ENCODE measurements at places on chromosomes 1 and 21.

DNA sequence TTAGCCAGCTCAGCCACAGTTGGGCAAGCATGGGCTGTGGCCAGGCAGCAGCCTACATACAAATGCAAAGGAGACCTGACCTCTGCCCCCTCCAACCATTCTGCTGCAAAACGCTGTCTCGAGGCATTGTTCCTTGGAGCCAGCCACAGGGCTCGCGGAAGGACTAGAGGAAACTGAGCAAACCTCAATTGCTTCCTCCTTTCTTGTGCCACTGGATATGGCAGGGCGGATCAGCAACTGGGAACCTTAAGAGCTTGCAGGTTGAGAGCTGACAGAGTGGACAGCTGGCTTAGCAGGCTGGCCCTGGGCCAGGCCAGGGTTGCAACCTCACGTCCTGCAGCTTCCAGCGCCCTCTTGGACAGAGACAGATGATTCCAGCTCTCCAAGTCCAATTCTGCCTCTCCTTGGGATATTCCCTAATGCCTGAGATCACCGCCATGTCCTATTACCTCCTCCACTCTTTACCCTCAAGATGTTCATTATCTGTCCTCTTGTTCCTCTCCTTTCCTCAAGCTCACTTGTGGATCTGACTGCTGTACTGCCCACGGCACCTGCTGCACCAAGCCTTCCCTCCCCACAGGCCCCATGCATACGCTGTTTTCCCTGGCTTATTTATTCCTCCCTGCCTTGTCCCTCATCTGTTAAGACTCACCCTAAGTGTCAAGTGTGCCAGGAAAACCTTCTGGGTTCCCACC lies 67.5 kb downstream of the SDC3 start:
- no peak for DNase-seq

DNA sequence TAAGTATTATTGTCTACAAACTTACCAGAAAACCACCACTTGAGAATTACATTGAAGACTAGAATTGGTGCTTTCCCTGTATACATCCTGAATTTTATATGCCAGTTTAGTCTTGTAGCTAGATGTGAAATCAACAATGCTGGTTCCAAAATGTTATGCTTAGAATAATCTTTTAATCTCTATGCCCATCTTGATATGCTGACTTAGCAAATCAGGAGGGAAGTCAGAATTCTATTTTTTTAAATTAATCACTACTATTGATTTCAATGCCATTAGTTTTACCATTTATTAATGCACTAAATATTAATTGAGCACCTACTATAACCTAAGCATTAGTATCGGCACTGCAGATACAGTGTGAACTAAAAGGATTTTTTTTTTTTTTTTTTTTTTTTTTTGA lies 641.6 kb upstream of the ADGRL4 start:
- no peak for DNase-seq

GRCh38 chr1:179129702-179130473 lies 48.0 kb downstream of the TOR3A start:
- no peak for DNase-seq

- DNase-seq = no peak
These were observed 19.4 kb downstream of the PRPF38A start for GRCh38 chr1:52423771-52424170.

DNA sequence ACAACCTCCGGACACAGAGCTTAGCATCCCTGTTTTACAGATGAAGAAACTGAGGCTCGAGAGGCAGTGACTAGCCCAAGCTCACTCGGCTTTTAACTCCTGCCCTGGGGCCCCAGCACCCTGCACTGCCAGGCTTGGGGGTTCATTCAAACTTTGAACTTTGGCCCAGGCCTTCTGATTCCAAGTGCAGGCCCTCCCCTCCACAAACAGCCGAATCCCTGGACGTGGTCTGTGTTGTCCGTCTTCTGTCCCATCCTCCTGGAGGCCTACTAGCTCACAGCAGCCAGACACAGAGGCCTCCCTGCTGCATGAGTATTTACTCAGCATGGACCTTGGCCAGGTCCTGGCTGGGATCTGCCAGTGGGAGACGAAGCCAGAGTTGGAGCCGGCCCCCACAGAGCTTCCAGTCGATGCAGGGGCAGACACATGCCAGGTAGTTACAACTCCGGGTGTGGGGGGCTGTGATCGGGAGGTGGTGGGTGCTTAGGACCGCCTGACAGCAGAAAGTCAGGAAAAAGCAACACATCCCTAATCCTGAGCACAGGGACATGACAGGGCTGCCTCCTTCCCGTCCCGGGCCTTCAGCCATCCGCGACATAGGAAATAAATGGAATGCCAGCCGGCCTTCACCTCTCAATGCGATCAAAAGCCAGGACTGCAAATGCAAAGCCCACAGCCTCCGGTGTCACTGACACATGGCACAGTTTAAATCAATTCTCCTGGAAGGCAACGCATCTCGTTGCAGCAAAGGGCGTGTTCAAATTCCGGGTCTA lies 7.4 kb downstream of the IFFO2 start:
- no peak for DNase-seq

GRCh38 chr1:93328809-93329760 lies 16.6 kb upstream of the DR1 start:
- DNase-seq = no peak

GRCh38 chr1:172977296-172978017 lies 73.3 kb downstream of the TNFSF18 start:
- no peak for DNase-seq

- DNase-seq = no peak
These were observed 1.9 kb upstream of the TMEM125 start for GRCh38 chr1:43267818-43268425.

- no peak for DNase-seq
These were observed 52.3 kb upstream of the DPH5 start for GRCh38 chr1:101077849-101078248.

DNA sequence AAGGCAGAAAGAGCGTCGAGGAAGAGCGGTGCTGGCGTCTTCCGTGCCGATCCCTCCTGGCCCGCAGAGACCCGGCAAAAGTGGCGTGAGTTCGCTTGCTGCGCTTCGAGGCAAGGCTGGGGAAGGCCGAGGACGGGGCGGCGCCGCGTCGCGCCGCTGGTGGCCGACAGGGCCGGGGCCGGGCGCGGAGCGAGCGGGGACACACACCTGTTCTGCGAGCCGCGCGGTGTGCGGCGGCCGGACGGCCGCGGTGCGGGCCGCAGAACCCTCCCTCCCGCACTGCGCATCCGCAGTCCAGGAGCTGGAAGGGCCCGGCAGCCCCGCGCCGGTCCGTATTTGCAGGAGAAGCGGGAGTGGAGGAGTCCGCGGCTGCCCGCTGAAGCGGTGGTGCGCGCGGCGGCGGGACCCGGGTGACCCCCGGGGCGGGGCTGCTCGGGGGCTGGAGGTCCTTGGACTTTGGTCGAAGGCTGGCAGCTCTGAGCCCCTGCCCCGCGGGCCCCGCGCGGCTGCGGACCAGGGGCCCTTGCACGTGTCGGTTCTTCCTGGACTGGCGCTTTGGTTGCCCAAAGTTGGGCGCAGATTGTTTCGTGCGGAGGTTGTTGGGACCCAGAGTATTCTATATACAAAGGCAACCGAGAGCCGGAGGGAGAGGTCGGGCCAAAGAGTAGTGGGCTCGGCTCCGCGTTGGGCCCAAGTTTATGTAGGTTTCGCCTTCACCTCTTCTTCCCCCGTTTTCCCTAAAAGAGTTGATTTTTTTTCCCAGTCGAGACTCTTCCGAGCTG lies 2.6 kb downstream of the RNF220 start:
- no peak for DNase-seq

DNA sequence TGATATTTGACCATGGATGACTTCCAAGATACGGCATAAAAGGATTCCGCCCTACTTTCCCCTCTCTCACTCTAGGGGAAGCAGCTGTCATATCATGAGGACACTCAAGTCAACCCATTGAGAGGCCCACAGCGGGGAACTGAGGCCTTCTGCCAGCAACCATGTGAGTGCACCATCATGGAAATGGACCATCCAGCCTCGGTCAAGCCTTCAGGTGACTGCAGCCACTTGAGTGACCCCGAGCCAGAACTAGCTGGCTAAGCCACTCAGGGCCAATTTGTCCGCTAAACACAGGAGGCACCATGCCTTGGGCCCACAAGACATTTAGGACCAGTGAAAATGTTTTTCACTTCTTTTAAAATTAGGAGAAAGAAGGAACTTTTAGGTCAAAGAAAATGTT lies 11.1 kb upstream of the GJB5 start:
- no peak for DNase-seq

GRCh38 chr1:8494681-8495080 lies 176.8 kb downstream of the SLC45A1 start:
- DNase-seq = no peak

DNA sequence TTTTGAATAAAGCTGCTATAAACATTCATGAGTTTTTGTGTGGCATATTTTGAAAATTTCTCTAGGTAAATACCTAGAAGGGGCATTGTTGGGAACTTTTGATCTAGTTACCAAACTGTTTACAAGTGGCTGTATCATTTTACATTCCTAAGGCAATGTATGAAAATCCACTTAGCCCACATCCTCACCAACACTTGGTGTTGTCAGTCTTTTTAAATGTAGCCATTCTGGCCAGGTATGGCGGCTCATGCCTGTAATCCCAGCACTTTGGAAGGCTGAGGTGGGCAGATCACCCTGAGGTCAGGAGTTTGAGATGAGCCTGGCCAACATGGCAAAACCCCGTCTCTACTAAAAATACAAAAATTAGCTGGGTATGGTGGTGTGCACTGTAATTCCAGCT lies 5.9 kb upstream of the KCNE2 start:
- DNase-seq = no peak

DNA sequence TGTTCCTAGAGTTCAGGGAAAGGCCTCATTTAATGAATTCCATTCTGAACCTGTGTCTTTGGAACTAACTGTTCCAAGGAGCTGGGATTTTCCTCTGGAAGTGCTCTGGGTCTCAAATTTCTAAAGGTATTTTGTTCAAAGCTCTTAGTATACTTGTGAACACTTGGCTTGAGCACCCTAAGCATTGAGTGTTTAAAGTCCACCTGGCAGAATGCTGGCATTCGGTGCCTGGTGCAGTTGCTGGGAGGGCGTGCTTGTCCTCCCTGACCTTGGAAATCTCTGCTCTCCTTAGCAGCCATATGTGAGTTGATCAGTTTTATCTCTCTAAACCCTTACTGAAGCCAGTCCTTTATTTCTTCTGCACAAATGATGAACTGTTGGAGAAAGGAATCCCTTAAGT lies 3.0 kb downstream of the MTARC2 start:
- DNase-seq = no peak

- DNase-seq = no peak
These were observed 137.0 kb downstream of the RASAL2 start for GRCh38 chr1:178230881-178231409.

GRCh38 chr1:40981691-40982448 lies 2.4 kb downstream of the CTPS1 start:
- DNase-seq = no peak

DNA sequence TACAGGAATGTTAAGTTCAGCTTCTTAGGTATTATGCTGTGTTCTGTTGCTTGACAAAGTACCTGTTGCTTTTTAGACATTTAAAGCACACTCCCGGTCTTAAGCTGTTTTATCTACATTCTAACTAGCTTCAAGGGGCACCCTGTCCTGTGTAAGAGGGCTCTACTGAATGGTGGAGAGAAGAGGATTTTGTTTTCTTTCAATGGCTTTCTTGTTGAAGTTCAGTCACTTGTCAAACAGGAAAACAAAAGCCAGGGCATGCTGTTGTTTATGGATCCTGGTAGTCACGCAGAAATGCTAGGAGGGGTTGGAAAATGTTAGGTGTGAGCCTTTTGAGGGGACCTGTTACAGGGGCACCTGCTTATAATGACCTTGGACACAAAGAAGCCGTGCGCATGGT lies 30.7 kb downstream of the PGM1 start:
- no peak for DNase-seq

DNA sequence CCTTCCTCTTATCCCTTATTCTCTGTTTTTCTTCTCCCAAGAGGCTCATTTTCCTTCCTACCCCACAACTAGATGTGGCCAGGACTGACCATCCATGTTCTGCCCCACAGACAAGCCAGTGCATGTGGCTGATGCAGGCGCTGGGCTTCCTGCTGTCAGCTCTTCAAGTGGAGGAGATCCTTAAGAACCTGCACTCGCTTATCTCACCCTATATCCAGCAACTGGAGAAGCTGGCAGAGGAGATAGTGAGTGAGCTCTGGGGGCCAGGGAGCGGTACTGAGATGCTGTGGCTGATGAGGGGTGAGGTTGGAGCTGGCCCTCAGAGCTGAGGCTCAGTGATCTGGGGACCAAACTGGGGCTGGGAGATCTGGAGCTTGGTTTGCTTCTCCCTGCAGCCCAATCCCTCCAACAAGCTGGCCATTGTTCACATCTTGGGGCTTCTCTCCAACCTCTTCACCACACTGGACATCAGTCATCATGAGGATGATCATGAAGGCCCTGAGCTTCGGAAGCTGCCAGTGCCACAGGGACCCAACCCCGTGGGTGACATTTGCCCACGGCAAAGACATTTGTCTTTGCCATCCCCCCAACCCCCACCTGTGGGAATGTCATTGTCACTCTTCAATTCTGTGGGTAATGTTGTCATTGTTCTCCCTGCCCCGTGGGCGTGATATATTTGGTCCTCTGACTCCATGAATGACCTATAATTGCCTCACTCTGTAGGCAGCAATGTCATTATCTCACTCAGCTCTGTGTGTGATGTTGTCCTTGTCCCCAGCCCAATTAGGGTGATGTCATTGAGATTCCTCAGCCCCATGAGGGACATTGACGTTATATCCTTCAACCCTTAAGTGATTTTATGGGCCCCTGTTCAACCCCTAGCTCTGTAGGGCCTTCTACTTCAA lies 11.2 kb upstream of the DPH2 start:
- no peak for DNase-seq

DNA sequence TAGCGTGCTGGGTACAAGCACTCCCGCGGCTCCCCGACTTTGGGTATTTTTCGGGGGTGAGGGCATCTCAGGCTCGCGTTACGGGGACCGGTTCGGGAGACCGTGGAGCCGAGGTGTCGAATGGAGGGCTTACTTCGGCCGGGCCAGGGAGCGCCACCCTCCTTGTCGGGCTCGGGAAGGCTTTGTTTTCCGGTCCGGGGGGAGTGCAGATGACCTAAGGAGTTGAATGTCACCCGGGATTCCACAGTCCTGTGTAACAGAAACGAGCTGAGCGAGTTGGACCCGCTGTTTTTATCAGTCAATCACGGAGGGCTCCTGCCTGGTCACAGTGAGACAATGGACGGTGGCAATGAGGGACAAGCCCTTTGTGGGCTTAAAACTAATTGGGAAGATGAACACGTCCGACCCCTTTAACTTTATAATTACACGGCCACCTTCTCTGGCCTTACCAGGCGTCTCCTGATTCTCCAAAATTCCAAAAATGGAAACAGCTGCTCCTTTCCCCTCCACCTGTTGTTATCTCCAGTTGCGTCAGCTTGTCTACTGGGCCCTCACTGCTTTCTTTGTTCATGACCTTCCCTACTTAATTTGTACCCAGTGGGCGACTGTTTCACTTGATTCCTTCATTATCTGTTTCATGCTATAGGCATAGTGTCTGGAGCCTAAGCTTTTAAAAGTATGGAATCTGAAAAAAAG lies 929 bp upstream of the TRIM45 start:
- DNase-seq = no peak

- peak; percentile 80 for DNase-seq
These were observed 8.2 kb upstream of the SMCP start for GRCh38 chr1:152869808-152870419.

- DNase-seq = no peak
These were observed 366.1 kb upstream of the DUSP10 start for GRCh38 chr1:222107975-222108374.

All from NCI-H460 (cell line).